Non-pigmented ciliary epithelial cell (primary cell): ENCODE measurements at places on chromosomes 7 and 10.
A peak's percentile ranks its signal among the peaks of the same experiment; 100 is the strongest.

GRCh38 chr7:25966469-25966868 lies 185.5 kb upstream of the NFE2L3 start:
- no peak for DNase-seq

DNA sequence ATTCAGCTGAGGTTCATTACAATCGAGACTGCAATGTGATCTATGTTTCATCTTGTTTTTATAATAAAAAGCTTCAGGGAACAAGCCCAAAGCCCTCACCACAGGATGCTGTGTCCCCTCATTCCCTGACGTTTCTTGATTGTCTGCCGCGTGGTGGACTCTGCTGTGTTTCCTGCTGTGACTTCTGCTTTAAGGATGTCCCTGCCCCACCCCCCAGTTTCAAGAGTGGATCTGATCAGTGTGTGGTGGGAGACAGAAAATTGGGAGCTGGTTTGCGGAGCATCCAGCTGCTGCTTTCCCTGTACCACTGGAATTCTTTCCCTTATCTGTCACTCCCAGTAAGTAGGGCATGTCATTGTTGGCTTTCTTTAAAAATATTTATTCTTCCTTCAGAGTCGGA lies 86.2 kb downstream of the CREM start:
- DNase-seq: no peak

DNA sequence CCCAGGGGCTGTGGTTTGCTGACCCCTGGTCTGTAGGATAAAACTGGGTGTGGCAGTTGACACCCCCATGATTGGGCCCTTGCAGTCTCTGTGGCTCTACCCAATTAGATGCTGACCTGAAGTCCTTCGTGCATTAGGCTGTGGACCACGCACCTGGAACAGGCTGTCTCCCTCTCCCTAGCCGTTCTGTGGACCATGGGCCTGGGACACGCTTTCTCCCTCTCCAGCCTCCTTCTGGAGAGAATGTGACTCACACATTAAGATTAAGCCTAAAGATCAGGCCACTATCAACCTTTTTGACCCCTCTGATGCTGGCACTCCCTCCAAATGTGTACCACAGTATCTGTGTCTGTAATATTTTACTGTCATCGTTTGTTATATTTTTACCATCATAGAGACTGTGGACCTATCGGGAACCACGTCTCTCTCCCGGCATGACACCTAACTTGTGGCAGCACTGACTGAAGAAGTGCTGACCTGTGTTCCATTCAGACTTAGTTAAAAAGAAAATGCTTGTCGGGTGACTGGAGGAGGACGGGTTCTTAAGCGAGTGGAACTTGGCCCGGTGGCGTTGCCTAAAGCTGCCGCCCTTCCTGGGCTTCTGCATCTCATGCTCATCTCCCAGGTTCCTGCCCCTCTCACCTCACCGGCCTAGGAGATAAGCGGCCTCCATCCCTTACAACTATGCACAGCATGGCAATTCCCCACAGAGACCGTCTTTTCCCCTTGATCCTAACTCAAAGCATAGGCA lies 92.8 kb downstream of the WDR37 start:
- no peak for DNase-seq

GRCh38 chr7:111226800-111227199 lies 135.9 kb downstream of the LRRN3 start:
- DNase-seq: no peak

DNA sequence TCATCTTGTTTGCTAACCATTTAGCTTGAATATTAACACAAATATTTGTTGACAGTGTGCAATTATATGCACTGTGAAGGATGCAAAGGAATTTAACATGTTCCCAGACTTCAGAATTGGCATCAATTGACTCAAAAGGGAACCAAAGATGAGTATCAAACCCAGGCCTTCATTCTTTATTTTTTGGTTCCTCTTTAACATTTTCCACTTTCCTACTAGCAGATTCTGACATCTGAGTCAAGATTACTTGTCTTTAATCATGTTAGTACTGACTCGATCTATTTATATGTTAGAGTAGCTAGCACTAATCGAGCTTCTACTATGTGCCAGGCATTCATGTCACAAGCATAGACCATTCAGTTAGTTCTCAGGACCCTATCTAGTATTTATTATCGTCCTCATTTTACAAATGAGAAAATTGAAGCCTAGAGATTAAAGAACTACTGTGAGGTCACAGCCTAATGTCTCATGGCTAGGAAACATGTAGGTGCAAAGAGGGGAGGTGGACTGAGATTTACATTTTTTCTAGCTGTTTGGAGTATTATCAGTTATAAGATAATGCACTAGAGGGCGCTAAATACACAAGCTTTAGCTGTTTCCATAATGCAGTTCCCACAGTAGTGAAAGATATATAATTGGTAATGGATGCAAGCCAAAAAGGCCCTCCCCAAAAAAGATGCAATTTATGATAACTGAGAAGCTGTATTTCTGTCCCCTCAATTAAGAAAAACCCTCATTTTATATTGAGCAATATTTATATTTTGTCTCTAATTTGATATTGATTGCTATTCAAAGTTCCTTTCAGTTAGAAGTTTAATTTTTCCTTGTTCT lies 32.9 kb upstream of the KMT2E start:
- DNase-seq: no peak

- no peak for DNase-seq
Observed at GRCh38 chr7:153934048-153934447, 118.2 kb upstream of the DPP6 start.

GRCh38 chr10:71840177-71840957 lies 10.7 kb downstream of the PSAP start:
- peak; percentile 89 for DNase-seq

GRCh38 chr10:46229144-46229563 lies 57.6 kb upstream of the ANTXRL start:
- DNase-seq: no peak

DNA sequence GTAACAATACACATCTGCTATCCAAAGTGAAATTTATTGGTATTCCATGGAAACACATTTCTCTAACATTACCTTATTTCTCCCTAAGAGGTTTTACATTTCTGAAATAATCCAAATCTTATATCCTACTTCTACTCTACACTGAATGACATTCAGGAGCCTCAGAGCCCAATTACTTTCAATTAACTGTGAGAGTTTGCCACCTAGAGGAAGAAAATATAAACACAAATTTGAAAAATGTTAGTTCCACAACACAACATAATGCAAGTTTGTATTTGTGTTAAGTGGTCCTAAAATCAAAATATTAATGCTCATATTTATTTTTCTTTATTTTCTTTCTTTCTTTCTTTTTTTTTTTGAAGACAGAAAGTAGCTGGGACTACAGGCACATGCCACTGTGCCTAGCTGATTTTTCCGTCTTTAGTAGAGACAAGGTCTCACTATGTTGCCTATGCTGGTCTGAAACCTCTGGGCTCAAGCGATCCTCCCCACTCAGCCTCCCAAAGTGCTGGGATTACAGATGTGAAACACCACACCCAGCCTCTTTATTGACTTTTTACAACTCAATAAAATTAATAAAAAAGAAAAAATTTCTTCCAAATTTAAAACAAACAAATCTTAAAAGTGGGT lies 46.0 kb downstream of the ATAD1 start:
- DNase-seq: no peak

GRCh38 chr7:138745189-138745588 lies 44.0 kb upstream of the SVOPL start:
- no peak for DNase-seq

DNA sequence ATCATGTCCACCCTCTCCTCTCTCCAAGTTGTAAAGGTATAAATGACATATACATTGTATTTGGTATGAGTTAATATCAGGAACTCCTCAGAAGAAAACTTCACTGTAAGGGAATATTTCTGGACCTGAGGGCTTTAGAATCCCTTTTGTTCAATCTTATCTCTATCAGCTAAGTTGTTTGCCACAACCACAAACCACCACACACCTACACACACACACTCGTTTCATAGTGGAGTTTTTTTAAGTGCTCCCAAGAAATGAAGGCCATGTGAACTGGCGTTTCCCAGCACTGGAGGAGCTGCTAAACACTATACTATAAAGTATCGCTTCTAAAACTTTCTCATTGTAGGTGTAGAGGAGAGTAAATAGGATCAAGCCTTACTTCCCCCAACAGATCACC lies 64.8 kb upstream of the GHITM start:
- no peak for DNase-seq

GRCh38 chr7:14691597-14692203 lies 210.9 kb downstream of the DGKB start:
- DNase-seq: no peak

DNA sequence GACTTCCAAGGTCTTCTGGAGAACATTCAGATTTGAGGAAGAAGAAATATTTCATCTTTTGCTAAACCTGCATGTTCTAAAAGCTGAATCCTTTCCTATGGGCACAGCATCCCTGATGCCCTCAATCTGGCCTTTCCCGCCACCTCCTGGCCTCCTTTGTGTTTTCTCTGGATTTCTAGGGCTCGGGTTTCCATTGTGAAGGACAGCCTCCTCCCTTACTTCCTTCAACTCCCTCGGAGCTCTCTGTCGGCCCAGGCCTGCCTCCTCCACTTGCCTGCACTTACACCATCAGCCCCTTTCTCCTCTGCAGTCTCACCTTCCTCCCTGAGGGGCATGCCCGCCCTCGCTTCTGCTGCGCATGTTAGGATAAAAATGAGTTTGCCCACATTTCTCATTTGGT lies 75.4 kb downstream of the WIPF3 start:
- DNase-seq: no peak

DNA sequence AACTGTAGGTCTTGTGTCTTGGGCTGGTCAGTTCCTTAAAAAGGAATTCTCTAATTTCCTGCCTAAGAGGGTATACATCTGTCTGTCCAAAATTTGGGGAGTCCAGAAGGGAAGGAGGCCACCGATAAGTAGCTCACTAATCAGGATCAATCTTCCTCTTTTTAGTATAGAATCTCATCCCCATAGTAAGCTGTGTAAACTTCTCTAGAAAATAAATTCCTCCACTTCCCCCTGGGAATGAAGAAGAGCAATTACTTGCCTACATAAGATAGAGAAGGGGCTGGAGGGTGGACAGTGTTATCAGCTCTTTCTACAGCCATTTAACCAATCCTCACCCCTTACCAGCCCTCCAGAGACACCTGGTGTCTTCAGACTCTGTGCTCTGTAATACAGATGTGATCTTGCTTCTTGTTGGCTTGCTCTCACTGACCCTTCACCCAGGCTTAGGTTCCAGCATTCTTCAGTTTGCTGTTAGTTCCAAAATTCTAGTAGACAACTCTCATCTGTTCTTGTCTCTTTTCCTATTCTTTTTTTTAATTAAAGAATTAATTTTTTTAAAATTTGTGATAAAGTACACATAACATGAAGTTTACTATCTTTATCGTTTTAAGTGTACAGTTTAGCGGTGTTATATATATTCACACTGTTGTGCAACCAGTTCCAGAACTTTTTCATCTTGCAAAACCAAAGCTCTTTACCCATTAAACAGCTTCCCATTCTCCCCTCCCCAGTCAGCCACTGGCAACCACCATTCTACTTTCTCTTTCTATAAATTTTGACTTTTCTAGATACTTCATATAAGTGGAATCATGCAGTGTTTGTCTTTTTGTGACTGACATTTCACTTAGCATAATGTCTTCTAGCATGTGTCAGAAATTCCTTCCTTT lies 6.5 kb upstream of the PRKAR2B start:
- DNase-seq: no peak

DNA sequence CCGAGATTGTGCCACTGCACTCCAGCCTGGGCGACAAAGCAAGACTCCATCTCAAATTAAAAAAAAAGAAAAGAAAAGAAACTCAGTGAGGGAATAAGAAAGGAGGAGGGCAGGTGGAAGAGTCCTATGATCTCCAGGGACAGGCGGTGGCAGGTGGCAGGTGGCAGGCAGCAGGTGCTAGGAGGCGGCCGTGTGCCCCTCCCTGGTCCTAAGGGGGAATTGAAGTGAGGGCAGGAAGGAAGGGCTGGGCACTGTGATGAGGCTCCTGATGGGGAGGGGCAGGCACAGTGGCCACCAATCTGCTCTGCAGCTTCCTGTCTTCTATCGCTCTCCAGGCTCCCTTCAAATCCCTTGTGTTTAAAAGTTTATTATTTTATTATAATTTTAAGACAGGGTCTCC lies 41.2 kb upstream of the UBE3C start:
- DNase-seq: no peak

- no peak for DNase-seq
Observed at GRCh38 chr10:95782318-95782717, 26.4 kb downstream of the ENTPD1 start.

DNA sequence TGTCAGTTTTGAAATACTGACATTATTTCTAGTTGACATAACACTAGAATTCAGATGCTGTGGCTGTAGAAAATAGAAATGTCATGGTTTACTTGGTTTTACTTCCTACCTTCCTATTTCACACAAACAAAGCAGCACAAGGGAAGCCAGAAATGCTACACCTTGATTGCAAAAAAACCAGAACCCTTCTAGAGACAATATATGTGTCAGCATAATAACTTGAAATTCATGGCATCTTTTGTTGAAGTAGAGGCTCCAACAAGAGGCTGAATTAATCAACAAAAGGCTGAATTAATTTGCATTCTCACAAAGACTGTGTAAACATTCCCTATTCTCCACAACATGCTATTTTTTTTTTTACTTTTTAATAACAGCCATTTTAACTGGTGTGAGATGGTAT lies 25.2 kb downstream of the ZNF117 start:
- DNase-seq: no peak

- DNase-seq: no peak
Observed at GRCh38 chr10:932589-932988, 1.1 kb upstream of the LARP4B start.

GRCh38 chr7:53789741-53790140 lies 752.4 kb upstream of the VSTM2A start:
- no peak for DNase-seq

DNA sequence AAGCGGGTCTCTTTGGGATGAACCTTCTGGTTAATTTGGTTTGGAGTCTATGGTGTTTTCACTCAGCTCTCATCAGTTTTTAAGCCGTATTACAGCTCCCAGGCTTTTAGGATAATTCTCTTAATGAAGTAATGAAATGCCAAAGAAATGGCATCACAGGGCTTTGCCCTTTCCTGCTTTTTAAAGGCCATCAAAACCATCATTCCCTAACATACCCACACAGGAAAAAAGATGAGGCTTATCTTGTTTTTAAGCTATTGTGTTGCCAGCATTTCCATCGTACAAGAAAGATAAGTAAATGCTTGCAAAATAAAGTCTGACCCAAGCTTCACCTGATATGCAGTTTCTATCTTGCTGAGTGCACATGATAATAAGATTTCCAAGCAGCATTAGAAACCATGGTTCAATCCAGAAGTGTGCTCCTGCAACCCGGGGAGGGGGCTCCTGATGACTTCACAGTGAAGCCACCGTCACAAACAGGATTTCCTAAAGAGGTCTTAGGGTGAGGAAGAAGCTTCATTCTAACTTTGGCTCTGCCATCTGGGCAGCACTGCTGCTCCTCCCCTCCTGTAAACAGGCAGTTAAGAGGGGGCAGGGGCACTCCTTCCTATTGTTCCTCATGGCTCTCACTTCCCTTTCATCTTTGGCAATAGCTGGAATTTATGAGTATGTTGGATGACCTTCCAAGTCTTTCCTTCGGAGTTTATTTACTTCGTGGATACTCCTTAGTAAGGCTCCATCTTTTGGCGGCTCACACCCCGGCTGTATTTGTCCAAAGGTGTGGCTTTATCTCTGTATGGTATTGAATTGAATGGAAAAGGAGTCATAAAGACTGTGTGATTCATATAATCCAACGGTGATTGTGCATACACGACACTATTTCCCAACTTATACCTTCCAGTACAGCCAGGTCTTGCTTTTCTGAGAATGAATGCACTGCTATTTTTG lies 55.2 kb upstream of the FAM133B start:
- no peak for DNase-seq

GRCh38 chr7:209906-210305 lies 17.5 kb downstream of the FAM20C start:
- no peak for DNase-seq

GRCh38 chr7:154928136-154929005 lies 74.6 kb downstream of the PAXIP1 start:
- peak; percentile 70 for DNase-seq

- no peak for DNase-seq
Observed at GRCh38 chr10:78980354-78980753, 88.4 kb upstream of the ZMIZ1 start.
